ENCODE measurements at places on chromosomes 11 and 22.
A peak's percentile ranks its signal among the peaks of the same experiment; 100 is the strongest.

DNA sequence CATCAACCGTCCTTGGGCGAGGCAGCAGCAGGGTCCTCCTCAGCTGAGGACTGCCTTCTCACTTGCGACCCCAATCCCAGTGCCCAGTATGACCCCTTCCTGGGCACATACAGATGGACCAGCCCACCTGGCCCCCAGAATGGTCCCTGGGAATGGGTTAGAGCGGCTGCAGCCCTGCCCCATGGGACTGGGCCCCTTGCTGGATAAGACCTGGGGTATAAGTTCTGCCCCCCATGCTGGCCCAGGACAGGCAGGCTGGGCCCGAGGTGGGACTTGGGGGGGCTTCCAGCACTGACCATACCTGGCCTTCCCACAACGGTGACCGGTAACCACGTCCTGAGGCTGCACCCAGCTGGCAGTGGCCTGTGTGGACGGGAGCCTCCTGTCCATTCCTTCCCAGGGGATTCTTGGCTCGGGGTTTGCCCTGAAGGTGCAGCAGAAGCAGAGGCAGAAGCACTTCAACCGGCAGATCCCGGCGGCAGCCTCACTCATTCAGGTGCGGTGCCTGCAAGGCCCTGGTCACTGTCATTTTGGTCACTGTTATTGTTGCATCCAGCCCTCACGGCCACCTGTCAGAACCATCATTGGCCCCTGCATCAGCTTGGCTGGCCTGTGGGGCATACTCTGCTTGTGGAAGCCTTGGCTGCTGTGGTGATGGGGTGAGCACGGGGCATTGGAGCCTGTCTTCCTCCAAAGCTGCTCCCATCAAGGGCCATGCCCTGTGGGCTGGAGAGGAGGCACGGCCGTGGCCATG lies 114.8 kb downstream of the KCNQ1OT1 start:
- DNase-seq, result no peak

DNA sequence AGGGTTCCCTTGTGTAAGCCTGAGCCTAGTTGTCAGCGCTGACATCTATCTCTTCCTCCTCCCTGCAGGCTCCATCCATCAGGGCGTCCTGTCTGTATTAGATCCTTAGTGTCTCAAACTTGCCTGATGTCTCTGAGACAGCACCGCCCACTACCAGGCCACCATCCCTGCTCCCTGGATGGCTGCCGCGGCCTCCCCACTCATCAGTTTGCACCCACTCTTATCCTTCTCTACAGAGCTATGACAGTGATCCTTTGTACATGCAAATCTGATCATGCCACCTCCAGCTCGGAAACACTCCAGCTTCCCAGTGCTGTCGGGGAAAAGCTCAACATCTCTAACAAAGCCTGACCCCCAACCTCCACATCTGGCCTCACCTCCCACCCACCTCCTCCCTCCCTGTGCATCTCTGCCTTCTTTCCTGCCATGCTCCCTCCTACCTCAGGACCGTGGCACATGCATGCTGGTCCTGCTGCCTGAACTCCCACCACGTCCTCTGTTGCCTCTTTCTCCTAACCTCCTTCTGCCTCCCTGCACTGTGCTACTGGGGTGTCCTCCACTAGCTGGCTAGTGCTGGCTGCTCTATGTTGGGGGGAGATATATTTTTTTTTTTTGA lies 61.6 kb upstream of the EIF3D start:
- no peak for DNase-seq

- no peak for DNase-seq
These were observed 18.1 kb upstream of the TSPAN18 start for GRCh38 chr11:44708523-44709280.

- DNase-seq, result no peak
These were observed 92.7 kb downstream of the SGSM3 start for GRCh38 chr22:40463017-40463631.

GRCh38 chr22:20401376-20402014 lies 7.5 kb downstream of the ZNF74 start:
- no peak for DNase-seq

GRCh38 chr11:2250041-2250440 lies 20.3 kb downstream of the ASCL2 start:
- DNase-seq, result no peak

DNA sequence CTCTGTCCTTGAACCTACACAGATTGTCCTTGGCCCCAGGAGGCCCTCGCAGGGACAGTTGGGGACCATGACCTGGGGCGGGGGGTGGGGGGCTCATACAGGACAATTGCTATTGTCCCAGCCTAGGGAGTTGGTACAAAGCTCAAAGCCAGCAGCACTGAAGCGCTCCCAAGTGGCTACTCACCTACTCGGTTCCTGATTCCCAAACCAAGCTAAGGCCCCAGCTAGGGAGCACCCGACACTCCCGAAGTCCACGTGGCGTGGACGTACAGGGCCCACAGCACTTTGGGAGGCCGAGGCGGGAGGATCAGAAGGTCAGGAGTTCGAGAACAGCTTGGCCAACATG lies 80.6 kb downstream of the CELSR1 start:
- DNase-seq, result no peak

DNA sequence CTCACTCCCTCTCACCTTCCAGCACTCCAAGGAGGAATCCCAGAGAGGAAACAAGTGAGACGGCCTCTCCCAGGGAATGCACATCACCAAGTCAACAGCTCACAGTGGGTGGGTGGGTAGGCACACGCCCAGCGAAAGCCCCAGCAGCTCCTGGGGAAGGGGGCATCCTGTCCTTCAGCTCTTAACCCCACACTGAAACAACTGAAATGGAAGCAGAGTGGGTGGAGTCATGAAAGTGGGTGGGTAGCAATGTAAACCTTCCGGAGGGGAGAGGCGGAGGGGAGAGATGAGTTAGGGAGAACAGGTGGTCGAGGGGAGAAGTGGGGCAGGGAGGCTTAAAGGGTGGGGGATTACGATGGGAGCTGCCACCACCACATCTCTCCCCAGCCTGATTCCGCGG lies 5.4 kb downstream of the MCHR1 start:
- no peak for DNase-seq

DNA sequence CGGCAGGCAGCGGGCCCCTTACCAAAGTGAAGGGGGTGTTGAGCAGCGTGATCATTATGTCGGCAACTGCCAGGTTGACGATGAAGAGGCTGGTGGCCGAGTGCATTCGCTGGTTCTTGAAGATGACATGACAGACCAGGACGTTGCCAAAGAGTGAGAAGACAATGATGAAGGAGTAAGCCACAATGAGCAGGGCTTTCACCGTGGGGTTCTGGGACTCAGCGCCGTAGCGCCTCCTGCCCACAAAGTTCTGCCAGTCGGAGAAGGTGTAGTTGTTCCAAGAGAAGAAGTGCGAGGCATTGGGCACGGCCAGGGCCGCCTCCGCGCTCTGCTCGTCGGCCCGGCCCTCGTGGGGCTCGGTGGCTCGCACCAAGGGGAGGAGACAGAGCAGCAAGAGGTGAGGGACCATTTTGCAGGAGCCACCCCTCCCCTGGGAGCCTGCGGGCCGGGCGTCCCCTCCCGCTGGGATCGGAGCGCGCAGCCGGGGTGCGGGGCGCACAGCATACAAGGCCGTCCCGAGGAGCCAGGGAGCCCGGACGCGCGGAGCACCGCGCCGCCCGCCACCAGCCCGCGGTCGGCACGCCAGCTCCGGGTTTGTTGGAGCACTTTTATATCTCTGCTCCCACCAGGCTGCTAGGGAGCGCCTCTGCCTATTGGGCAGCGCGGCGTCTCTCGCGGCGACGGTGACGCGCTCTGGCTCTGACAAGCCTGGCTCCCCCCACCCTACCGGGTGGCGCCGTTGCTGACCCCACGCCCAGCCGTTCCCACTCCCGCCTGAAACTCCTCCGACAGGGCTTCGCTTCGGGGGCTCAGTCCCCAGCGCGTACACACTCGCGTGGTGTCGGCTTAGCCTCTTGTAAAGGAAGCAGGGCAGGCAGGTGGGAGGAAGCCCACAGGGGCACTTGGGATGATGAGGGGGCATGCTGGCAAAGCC lies at the start of gene GPR83:
TSS of gene GPR83 (minus strand) at position 581 of the 934 bp plus-strand sequence. CDS start at position 409, 172 bp downstream.
- DNase-seq, result peak; percentile 58
